H1 (cell line): ENCODE measurements at places on chromosomes 12 and 14.
A peak's percentile ranks its signal among the peaks of the same experiment; 100 is the strongest.

DNA sequence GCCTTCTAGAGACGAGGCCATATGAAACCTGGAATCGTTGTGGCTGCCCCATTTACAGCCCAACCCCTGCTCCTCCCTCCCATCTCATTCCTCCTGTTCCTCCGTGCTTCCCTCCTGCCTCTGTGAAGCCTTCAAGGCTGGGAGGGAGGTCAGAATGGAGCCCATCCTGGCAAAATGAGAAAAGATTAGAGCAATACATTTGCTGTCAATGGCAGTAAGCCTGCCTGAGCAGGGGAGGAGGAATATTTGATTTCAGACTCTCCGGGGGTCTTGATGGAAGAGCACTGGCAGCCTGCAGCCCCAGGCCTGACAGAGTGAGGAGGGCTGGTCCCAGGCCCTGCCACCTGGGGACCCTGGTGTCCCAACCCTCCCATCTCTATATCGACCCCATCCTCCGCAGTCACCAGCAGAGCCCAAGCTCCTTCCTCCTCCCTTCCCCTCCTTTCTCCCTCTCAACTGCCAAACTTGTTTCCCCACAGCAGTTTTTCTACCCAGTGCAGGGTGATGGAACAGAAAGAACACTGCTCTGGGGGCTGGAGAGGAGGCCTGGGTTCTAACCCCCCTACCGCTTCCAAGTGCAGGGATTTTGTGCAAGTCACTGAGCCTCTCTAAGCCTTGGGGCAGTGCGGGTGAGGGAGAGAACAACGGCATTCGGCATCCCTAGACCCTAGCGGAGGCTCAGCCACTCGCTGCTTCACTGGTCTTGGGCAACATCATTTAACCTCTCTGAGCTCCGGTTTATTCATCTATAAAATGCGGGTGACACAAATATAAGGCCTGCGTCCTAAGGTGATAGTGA is 16.0 kb upstream of the RACGAP1 start:
- no peak for DNase-seq

- no peak for DNase-seq
Observed at GRCh38 chr12:31714406-31715271, 14.2 kb downstream of the AMN1 start.

GRCh38 chr12:7136676-7137075 is 6.5 kb downstream of the CLSTN3 start:
- DNase-seq, result no peak

DNA sequence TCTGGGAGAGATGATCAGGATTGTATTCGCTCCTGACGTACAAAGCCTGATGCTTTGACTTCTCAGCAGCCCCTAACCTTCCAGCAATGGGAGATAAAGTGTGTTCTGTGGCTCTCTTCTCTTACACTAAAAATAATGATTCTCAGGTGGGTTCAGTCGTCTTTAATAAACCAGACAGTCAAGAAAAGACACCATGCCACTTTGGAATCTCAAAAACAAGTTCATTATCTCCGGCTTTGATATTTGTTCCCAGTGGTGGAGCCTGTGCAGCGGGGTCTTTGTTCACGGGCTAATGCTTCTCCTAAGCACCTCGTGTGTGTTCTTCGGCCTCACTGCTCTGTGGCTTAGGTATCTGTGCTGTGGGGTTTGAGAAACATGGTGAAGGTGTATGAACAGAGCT is 1.6 kb downstream of the ACVR1B start:
- DNase-seq, result no peak

DNA sequence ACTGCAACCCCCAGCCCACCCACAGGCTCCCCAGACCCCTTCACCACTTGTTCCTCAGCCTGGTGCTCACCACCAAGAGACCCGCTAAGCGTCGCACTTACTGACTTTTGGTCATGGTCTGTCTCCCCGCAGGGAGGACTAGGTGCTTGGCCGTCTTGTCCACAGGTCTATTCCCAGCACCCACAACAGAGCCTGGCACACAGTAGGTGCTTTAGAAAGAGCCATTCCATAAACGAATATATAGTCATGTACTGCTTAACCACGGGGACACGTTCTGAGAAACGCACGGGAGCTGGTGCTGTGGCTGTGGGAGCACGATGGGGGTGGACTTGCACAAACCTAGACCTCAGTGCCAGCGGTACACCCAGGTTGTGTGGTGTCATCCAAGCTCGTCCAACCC is 34.0 kb downstream of the NCOR2 start:
- no peak for DNase-seq

GRCh38 chr14:72863216-72864006 is 30.5 kb downstream of the DPF3 start:
- no peak for DNase-seq

- no peak for DNase-seq
Observed at GRCh38 chr14:65019944-65020566, 33.4 kb downstream of the FNTB start.

GRCh38 chr14:81565441-81566290 is 32.0 kb upstream of the SEL1L start:
- no peak for DNase-seq

- no peak for DNase-seq
Observed at GRCh38 chr12:56389412-56389811, 26.8 kb upstream of the APOF start.

DNA sequence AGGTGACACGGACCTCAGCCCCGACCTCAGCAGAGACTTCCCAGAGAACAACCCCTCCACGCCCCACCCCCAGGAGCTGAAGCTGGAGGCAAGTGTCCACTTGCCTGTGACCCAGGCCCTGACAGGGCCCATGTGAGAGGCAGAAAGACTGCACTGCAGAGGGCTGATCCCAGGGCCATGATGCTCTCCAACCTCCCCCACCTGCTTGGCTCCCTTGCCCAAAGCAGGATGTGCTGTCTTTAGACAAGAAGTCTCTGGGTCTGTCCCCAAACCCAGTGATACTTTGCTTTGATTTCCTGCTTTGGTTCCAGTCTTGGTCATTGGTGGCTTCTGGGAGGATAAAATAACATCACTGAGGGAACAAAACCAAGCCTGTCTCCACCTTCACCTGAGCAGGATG is 59.4 kb downstream of the BCL11B start:
- DNase-seq, result no peak

- no peak for DNase-seq
Observed at GRCh38 chr14:21917699-21918436, 244.2 kb upstream of the OR4E1 start.

- no peak for DNase-seq
Observed at GRCh38 chr12:75364919-75365318, 26.0 kb upstream of the GLIPR1L2 start.

DNA sequence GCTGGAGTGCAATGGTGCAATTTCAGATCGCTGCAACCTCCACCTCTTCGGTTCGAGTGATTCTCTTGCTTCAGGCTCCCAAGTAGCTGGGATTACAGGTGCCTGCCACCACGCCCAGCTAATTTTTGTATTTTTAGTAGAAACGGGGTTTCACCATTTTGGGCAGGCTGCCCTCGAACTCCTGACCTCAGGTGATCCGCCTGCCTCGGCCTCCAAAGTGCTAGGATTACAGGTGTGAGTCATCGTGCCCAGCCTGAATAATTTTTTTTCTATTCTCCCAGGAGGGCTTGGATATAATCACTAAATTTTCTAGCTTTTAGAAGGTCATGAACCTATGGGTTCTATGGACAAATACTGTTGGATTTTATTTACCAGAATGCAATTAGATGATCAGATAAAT is 44.7 kb upstream of the GNPNAT1 start:
- no peak for DNase-seq

GRCh38 chr14:64265222-64265621 is 28.9 kb downstream of the ESR2 start:
- no peak for DNase-seq

- no peak for DNase-seq
Observed at GRCh38 chr12:92080911-92081285, 64.7 kb downstream of the BTG1 start.

- no peak for DNase-seq
Observed at GRCh38 chr14:55180434-55180833, 11.0 kb downstream of the DLGAP5 start.

DNA sequence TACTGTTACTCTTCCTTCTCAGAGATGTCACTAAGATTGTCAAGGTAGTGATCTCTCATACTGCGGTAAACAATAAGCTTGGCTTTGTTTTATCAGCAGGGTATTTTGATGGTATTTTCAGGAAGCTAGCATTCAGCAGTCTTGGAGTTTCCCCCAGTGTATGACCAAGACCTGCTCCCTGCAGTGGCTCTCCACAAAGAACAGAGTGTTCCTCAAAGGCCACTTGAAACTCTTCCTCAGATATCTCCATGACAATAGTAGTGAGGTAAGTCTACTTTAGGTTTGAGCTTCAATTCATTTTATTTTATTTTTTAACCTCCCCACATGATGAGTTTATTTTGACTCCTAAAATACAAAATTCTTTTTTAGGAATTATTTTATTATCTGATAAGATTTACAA is 74.0 kb upstream of the G2E3 start:
- peak; percentile 10 for DNase-seq

DNA sequence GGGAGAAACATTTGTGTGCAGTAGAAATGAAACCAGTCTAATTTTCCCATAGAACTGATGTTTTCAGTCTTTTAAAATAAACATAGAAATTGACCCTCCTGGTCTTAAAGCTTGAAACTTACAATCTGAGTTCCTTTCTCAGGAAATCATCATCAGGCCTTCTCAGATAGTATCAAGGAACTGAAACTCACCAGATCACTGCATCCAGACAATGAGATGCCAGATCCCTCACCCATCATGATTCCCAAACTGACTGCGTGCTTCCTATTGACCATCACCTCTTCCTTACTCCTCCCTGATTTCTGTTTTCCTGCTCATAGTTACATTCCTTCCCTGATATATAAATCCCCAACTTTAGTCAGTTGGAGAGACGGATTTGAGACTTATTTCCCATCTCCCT is 195.0 kb upstream of the AMIGO2 start:
- no peak for DNase-seq

- peak; percentile 9 for DNase-seq
Observed at GRCh38 chr12:126617312-126617711, 1552.1 kb downstream of the AACS start.

GRCh38 chr12:52945389-52946232 is 3.3 kb upstream of the KRT18 start:
- peak; percentile 74 for DNase-seq

GRCh38 chr14:61746881-61747280 is 15.3 kb upstream of the SNAPC1 start:
- no peak for DNase-seq

DNA sequence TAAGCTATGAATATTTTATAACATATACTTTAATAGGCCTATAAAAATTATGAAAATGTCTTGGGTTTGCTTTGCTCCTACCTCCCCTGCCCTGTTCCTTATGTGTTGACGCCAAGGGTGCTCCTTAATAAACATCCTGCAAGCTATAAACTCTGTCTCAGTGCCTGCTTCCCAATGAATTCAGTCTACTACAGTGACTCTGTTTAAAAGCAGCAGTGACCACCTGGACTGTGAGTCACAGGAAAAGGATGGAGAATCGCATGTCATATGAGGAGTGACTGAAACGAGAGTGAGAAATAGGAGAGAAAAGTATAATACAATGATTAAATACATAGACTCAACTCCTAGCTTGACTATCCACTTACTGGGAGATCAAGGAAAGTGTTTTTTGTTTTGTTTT is 41.1 kb upstream of the CFAP54 start:
- DNase-seq, result no peak

GRCh38 chr14:22540293-22540692 is 48.7 kb downstream of the DAD1 start:
- DNase-seq, result no peak

DNA sequence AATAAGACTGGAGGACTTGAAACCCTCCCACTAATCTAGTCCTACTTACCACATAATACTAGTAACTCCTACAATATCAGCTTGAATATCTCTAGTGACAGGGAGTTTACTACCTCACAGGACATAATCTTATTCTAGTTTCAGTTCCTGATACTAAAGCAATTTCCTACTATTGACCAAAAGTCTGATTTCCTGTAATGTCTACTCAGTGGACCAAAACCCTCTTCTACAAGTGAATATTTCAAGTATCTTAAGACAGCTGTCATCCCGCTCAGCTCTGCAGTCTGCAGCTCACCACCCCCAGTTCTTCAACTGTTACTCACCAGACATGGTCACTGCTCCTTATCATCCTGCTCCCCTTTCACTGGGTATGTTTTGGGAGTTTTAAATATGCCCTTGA is 70.8 kb upstream of the TMCC3 start:
- no peak for DNase-seq

GRCh38 chr12:16523284-16523950 is 82.5 kb downstream of the LMO3 start:
- DNase-seq, result no peak

DNA sequence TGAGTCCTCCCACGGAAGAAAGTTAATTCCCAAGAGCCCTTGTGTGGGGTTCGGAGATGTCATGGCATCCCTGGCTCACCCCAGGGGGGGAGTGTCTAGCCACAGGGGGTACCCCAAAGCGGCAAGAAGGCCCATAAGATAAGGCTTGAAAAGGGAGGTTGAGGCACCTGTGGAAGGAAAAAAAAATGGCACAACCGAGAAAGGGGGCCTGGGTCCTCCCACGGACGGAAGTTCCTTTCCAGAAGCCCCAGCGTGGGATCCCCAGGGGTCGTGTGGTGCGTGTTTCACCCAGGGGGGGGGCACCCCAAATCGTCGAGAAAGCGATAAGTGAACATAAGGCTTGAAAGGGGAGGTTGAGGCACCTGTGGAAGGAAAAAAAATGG is 266.7 kb downstream of the ALG10 start:
- DNase-seq, result no peak

- DNase-seq, result peak; percentile 82
Observed at GRCh38 chr12:19439059-19440018, at the start of gene AEBP2. AEBP2 (plus strand) TSS chr12:19439492; CDS start chr12:19439700, 208 bp downstream.

DNA sequence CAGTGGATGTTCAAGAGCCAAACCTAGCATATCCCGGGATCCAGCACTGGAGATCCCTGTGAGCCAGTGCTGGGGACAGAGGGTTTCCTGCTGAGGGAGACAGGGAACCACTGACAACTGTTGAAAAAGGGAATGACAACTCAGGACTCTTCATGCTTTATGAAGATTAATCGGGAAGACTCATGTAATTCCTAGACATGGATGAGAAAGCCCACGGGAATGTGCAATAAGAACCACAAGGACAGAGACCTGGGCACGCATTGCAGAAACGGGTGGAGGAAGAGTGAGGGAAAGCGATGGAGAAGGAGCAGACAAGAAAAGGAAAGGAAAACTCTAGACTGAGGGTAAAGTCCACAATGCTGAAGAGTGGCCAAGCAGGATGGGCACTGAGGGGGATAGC is 296.0 kb downstream of the PCNX1 start:
- DNase-seq, result no peak

DNA sequence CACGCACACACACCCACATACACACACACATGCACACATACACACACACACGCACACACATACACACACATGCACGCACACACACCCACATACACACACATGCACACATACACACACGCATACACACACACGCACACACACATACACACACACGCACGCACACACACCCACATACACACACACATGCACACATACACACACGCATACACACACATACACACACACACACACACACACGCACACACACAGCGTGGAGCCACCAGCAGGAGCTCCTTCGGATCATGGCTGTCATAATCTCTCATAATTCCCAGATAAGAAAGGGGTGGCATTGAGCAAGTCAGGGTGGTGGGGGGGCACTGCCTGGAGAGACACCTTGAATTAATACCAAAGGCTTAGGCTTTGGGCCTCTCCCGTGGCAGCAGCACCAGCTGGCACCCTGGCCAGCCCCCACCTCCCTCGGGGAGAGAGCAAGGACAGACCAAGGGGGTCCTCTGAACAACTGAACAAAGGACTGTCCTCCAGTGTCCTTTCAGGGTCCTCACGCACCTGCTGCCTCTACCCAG is 21.9 kb downstream of the ANO2 start:
- no peak for DNase-seq

GRCh38 chr12:22255097-22255496 is 79.4 kb downstream of the ST8SIA1 start:
- DNase-seq, result no peak
